Stimulated activated CD8-positive, alpha-beta memory T cell treated with anti-CD3 and anti-CD28 coated beads, Interleukin-2, amount 100 ng/mL, for 1 hour (primary cell): ENCODE measurements at places on chromosomes 1 and 21.
A peak's percentile ranks its signal among the peaks of the same experiment; 100 is the strongest.

- no peak for DNase-seq
Measured at GRCh38 chr1:114715952-114716303, 643 bp downstream of the NRAS start.

DNA sequence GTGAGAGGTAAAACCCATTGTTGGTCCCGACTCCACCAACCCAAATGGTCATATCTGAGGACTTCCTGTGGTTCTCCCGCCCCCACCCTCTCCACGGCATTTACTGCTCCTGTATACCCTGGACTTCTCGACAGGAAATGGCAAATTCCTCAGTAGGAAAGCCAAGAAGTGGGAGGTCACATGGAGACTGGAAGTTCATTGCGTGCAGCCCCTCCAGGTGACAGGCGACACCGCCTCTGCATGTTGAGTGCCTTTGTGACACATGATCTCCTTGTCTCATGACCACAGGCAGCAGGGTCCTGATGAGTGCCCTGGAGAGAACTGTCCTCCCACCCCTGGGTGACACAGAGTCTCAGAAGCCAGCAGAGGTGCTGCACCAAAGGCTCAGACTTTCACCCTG lies 24.2 kb downstream of the ERG start:
- no peak for DNase-seq

DNA sequence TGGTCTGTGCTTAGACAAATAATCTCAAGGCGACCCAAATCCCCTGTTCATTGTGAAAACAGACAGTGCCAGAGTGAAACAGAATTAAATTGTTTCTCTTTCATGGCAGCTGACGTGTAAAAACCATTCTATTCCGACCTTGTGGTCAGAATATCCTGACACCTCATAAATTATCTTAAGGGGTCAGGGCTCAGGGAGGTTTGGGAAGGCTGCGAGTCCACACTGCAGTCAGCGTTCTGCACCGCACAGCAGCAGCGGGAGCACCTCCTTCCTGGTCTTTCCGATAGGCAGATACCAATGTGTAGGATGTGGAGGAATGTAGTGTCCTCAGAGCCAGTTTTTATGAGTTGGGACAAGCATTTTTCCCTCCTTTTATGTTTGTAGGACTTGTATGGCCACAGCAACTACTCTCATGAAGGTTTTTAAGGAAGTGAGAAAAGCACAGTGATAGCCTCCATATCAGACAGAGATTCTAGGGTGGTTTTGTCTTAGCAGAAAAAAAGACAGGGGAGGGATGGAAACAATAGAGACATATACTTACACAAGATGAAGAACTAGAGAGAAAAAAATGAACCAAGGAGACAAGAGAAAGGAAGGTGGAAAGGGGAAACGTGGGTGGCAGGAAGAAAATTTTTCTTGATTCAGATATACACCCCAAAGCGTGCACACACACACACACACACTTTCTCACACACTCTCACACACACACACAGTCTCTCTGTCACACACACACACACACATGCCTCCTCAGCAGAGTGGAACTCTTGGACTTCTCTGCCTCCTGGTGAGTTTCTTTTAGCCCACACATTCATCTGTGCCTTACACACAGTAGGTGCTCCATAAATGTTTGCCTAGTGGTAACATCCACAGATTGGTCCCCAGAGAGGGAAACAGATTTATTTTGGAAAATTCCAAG lies 68.6 kb downstream of the NTMT2 start:
- no peak for DNase-seq

DNA sequence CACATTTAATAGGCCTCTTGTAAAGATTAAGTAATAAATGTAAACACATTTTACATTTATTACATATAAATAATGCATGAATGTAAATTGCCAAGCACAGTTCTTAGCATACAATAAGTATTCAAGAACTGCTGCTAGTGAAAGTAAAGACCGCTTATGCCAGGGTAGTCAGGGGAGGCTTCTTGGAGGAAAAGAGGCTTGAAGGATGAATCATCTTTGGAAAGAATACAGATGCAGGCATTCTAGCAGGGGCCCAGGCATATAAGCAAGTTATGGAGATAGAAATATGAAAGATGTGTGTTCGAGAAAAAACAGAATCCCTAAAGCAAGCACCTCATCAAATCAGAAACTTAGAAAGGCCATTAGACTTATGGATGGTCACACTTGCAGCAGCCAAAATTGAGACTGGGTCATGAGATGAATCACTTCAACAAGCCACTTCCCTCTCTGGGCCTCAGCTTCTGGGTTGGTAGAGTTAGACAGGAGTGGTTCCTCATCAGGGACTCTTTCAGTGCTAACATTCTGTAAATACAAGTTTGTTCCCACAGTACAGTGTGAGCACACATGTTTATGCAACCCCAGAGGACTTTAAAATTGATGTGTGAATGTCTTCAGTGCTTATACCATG lies 79.8 kb upstream of the ROR1 start:
- no peak for DNase-seq

DNA sequence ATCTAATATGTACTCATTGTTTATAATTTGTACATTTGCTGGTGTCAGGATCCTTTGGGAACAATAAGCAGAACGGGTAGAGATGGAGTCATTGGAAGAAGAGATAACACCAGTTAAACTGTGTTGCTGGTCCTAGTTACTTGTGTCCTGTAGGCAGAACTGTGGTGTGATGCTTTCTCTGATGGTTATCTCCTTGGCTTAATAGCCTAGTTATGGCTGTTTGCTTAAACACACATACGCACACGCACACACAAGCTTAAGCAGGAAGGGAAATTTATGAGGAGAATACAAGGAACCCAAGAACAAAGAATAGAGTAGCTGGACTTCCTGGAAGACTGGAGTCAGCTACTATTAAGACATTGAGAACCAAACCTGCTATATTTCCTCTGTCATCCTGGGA lies 5.7 kb upstream of the PKN2 start:
- no peak for DNase-seq

GRCh38 chr1:201531551-201532425 lies 7.1 kb upstream of the NAV1 start:
- no peak for DNase-seq

DNA sequence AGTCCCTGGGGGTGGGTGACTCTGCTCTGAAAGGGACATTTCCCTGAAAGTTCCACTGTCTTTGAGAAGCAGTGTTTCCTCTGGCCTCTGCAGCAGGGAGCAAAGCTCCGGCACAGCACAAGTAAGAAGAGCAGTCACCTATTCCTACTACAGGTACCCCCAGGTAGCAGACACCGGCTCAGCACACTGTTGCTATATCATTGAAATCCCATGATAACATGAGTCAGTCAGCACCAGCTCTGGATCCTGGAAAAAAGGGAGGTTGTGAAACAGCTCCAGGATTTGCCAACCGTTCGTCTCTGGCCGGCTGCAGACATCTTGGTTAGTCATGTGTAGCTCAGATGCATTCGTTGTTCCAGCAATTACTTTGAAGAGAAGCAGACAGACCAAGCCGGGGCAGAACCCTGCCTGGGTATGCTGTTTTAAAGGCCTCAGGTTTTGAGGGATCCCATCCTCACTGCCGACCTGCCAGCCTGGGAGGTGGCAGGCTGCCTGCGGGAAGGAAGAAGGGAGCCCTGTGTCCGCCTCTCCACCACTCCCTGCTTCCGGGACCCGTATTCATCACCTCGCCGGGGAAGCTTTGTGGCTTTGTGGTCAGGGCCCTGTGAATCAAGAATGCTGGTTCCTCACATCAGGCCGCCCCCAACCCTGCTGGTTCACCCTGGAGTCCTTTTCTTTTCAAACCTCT lies 139.2 kb downstream of the CLIC6 start:
- peak; percentile 34 for DNase-seq

DNA sequence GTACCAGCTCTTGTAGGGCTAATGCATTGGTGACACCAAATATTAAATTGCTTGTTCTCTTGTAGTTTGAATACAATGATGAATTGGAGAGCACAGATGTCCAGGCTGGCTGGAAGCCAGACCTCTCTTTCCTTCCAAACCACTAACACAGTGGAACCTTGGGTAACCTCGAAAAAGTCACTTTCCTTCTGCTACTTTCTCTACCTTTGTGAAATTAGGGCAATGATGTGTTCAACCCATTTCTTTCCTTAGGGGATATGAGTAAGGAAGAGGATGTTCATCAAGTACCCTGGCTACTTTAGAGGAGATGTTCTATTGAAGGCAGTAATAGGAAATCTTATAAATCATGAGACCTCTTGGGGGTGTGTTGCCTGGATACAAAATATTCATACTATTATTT lies 55.7 kb downstream of the XCL2 start:
- no peak for DNase-seq

DNA sequence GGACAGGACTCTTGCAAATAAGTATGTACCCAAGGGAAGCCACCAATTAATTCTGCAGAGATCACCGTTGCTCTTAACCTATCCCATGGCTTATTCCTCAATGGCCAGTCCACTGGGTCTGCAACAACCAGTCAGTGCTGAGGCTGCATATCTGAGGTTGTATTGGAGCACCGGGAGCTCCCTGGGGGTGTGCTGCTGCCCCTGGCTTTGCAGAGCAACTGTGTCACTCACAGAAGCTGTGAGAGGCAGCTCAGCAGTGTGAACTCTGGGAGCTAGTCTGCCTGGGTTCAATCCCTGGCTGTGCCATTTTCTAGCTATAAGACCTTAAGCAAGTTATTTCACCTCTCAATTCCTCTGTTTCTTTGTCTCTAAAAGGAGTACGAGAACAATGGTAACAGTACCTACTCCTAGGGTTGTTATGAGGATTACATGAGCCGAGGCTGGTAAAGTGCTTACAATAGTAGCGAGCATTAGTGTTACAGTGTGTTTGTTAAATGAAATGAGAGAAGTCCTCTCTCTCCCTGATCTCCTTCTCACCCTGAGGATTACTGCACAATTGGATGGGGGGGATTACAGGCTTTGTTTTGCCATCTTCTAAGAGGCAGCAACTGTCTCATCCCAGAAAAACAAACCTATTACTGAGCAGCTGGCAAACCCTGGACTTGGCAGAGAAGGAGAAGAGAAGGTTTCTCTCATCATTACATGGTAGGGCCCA lies 3.6 kb downstream of the RXRG start:
- DNase-seq, result no peak

- no peak for DNase-seq
Measured at GRCh38 chr1:96409087-96409486, 312.5 kb upstream of the PTBP2 start.

- no peak for DNase-seq
Measured at GRCh38 chr1:216553040-216553439, 129.8 kb upstream of the USH2A start.

DNA sequence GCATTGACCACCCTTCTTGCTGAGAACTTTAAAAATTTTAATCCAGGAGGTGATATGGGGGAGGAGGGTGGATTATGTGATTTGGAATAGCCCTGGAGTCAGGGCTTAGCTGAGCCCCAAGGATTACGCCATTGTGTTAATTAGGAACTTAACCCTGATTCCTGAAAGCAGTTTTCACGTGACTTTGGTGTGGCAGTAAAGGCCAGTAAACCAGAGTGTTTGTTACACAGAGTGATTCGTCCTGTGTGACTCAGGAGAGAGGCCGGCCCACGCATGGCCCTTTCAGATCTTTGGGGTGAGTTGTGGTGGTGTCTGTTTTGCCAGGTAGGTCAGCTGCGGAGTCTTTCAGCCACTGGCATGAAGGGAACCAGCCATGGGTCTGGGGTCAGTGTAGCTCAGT lies 107.6 kb downstream of the NOS1AP start:
- no peak for DNase-seq

DNA sequence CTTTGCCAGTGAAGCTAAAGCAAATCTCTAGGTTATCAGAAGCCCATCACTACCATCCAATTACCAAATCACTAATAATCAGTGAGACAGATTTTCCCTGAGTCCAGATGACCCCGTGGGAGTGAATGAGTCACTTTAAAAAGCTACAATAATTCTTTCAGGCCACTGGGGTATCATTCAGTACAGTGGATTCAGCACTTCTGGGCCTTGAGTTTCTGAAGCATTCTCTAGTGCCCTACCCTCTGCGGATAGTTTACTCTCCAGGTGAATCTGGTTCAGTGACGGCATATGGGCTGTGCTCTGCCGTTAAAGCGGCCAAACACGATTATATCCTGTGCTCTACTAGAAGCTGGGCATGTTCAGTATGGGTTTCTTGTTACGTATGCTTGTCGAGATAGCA lies 26.1 kb downstream of the NR5A2 start:
- no peak for DNase-seq

DNA sequence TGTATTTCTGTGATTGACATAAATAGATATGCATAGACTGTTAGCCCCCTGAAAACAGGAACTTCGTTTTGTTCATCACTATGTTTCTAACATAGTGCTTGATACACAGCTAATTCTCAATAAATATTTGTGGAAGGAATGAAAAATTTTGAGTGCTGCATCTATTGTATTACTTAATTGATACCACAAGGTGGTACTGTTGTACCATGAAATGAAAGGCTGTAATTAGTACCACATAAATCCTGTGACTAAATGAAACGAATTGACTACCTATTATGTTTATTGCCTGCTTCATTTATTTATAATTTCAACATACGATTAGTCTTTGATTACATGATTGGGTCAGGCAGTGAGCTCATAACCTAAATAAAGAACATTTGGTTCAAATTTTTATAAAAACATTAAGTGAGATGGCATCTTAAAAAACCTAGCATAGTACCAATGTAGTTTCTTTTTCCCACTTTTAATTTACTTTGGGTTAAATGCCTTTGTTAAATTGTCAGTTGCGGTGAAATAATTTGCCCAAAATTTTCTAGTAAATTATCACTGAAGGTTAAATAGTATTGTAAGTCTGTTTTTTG lies 15.0 kb upstream of the TGFB2 start:
- DNase-seq, result no peak

- no peak for DNase-seq
Measured at GRCh38 chr21:38126666-38127303, 130.0 kb upstream of the KCNJ15 start.
